ENCODE measurements at places on chromosomes 3 and 15.

GRCh38 chr3:192514754-192515663, 212.3 kb downstream of the FGF12 start:
- peak; percentile 20 for DNase-seq

- DNase-seq: no peak
Observed at GRCh38 chr15:66940368-66940767, 125.0 kb upstream of the SMAD3 start.

- no peak for DNase-seq
Observed at GRCh38 chr15:84879088-84879780, 5.2 kb upstream of the SLC28A1 start.

DNA sequence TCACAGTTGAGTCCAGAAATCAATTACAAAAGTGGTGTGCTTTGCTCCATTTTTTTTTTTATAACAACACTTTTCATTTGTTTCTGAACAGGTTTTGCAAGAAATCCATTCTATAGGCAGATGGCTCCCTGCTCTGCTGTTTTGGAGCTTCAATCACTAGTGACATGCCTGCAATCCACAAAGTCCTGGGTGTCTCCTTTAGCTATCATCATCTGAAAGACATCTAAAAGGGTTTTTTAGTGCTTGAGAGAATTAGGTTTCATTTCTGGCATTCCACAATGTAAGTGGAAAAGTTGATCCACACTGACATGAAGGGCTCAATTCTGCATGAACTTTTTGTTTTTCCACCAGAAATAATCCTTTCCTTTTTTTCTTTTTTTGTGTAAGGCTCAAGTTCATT, 24.0 kb upstream of the MEIS2 start:
- no peak for DNase-seq

GRCh38 chr15:97691799-97692198, 268.7 kb upstream of the ARRDC4 start:
- DNase-seq: no peak

- no peak for DNase-seq
Observed at GRCh38 chr3:155232605-155233004, 60.9 kb downstream of the STRIT1 start.

GRCh38 chr3:179558742-179559364, 3.9 kb upstream of the ACTL6A start:
- DNase-seq: peak; percentile 21

GRCh38 chr15:51848811-51849210, 19.4 kb downstream of the TMOD3 start:
- DNase-seq: no peak

GRCh38 chr3:179149406-179149867, 1.3 kb downstream of the PIK3CA start:
- DNase-seq: no peak
